Mesendoderm (in vitro differentiated cells): ENCODE measurements at places on chromosomes 6 and 20.

GRCh38 chr20:40607927-40608326 is 81.1 kb downstream of the MAFB start:
- H3K4me3 ChIP-seq: no peak overlapping the region
- no peaks in the 10 kb centered on the region for H3K36me3 ChIP-seq
- peaks cover 4% of the 10 kb centered on the region for H3K4me1 ChIP-seq
- no peaks in the 10 kb centered on the region for H3K27me3 ChIP-seq
- DNase-seq: no peak

- H3K4me3 ChIP-seq: no peak overlapping the region
- DNase-seq: no peak
- H3K36me3 ChIP-seq: no peaks in the 10 kb centered on the region
- H3K27ac ChIP-seq: no peak overlapping the region
- H3K27me3 ChIP-seq: no peaks in the 10 kb centered on the region
- H3K4me1 ChIP-seq: peaks cover 25% of the 10 kb centered on the region
Measured at GRCh38 chr20:654417-654750, 1.4 kb upstream of the SRXN1 start.

GRCh38 chr20:38191654-38192053 is 26.6 kb upstream of the TGM2 start:
- H3K4me3 ChIP-seq: no peak overlapping the region
- no peaks in the 10 kb centered on the region for H3K4me1 ChIP-seq
- no peaks in the 10 kb centered on the region for H3K36me3 ChIP-seq
- H3K27ac ChIP-seq: no peak overlapping the region

GRCh38 chr6:158174514-158174913 is 6.4 kb downstream of the GTF2H5 start:
- H3K4me3 ChIP-seq: no peak overlapping the region
- H3K4me1 ChIP-seq: no peaks in the 10 kb centered on the region
- no peaks in the 10 kb centered on the region for H3K27me3 ChIP-seq
- DNase-seq: no peak
- no peaks in the 10 kb centered on the region for H3K36me3 ChIP-seq

GRCh38 chr20:63939061-63939935 is 16.9 kb downstream of the UCKL1 start:
- no peak for DNase-seq
- H3K4me3 ChIP-seq: no peak overlapping the region
- H3K27me3 ChIP-seq: no peaks in the 10 kb centered on the region
- peaks cover 2% of the 10 kb centered on the region for H3K4me1 ChIP-seq
- H3K27ac ChIP-seq: no peak overlapping the region

- no peaks in the 10 kb centered on the region for H3K4me1 ChIP-seq
- no peak overlapping the region for H3K4me3 ChIP-seq
- H3K27me3 ChIP-seq: no peaks in the 10 kb centered on the region
- H3K36me3 ChIP-seq: no peaks in the 10 kb centered on the region
- no peak for DNase-seq
- no peak overlapping the region for H3K27ac ChIP-seq
Measured at GRCh38 chr6:1705183-1705582, 95.5 kb downstream of the FOXC1 start.

DNA sequence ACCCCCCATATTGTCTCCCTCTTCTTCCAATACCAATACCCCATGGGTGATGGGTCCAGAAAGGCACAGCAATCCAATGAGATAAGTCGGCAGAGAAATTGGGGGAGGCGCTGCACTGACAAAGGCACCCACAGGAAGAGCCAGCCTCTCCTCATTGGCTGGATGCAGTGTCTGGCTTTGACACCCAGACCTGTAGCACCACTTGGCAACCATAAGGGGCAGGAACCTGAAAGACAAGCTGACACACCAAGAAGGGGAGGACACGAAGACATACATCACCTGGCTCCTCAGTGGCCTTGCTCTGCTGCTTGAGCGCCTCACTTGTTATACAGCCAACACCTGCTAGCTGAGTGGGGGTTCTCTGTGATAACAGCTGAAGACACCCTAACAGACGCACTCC is 19.4 kb upstream of the SLC4A11 start:
- no peaks in the 10 kb centered on the region for H3K27me3 ChIP-seq
- H3K4me3 ChIP-seq: no peak overlapping the region
- no peaks in the 10 kb centered on the region for H3K4me1 ChIP-seq
- no peak for DNase-seq

GRCh38 chr6:2962004-2962403 is 9.4 kb downstream of the SERPINB6 start:
- DNase-seq: no peak
- no peaks in the 10 kb centered on the region for H3K4me1 ChIP-seq
- no peak overlapping the region for H3K27ac ChIP-seq
- H3K36me3 ChIP-seq: no peaks in the 10 kb centered on the region
- H3K4me3 ChIP-seq: no peak overlapping the region

GRCh38 chr6:79564636-79565035 is 27.4 kb upstream of the LCA5 start:
- no peak overlapping the region for H3K4me3 ChIP-seq
- peaks cover 3% of the 10 kb centered on the region for H3K4me1 ChIP-seq
- DNase-seq: no peak

DNA sequence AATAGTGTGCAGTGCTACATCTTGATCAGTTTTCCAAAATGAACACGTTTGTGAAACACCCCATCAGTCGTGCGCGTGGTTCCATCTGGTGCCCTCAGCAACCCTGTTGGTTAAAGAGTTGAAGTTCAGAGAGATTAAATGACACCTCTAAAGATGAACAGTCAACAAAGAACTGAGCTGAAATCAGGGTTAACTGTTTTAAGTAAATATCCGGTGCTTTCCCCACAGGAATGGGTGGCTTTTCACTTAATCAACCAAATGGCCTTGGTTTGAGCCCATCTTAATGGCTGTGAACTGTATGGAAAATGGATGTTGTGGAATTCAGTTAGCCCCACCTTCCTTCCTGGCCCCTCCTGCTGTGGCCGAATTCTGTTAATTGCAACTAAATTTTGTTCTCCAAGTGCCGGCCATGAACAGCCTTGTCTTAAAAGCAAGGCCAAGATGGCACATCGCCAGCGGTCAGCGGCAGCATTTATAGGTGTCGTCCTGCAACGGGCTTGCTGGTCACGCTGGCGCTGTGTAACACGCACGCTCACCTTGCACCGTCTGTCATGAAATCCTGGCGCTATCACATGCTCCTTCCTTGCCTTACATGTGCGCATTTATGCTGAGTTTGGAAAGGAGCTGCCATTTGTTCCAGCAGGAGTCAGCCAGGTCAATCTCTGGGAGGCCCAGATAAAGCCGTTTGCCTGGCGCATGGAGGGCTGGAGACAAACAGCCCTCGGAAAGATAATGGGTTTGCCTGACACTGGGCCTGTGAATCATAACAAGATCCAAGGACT is 164.5 kb downstream of the ERMARD start:
- H3K36me3 ChIP-seq: no peaks in the 10 kb centered on the region
- H3K27ac ChIP-seq: no peak overlapping the region
- no peak overlapping the region for H3K4me3 ChIP-seq
- no peaks in the 10 kb centered on the region for H3K4me1 ChIP-seq

- H3K36me3 ChIP-seq: no peaks in the 10 kb centered on the region
- DNase-seq: peak; percentile 69
- H3K4me1 ChIP-seq: peaks cover 18% of the 10 kb centered on the region
- no peak overlapping the region for H3K4me3 ChIP-seq
- no peaks in the 10 kb centered on the region for H3K27me3 ChIP-seq
Measured at GRCh38 chr20:53917145-53918019, 153.0 kb downstream of the BCAS1 start.

- no peak overlapping the region for H3K27ac ChIP-seq
- H3K36me3 ChIP-seq: no peaks in the 10 kb centered on the region
- DNase-seq: no peak
- H3K27me3 ChIP-seq: no peaks in the 10 kb centered on the region
- H3K4me1 ChIP-seq: peaks cover 14% of the 10 kb centered on the region
- no peak overlapping the region for H3K4me3 ChIP-seq
Measured at GRCh38 chr6:90399970-90400369, 103.3 kb upstream of the BACH2 start.

GRCh38 chr6:164014346-164015087 is 600.0 kb downstream of the QKI start:
- no peak for DNase-seq
- no peak overlapping the region for H3K4me3 ChIP-seq
- H3K36me3 ChIP-seq: no peaks in the 10 kb centered on the region
- H3K27me3 ChIP-seq: no peaks in the 10 kb centered on the region

DNA sequence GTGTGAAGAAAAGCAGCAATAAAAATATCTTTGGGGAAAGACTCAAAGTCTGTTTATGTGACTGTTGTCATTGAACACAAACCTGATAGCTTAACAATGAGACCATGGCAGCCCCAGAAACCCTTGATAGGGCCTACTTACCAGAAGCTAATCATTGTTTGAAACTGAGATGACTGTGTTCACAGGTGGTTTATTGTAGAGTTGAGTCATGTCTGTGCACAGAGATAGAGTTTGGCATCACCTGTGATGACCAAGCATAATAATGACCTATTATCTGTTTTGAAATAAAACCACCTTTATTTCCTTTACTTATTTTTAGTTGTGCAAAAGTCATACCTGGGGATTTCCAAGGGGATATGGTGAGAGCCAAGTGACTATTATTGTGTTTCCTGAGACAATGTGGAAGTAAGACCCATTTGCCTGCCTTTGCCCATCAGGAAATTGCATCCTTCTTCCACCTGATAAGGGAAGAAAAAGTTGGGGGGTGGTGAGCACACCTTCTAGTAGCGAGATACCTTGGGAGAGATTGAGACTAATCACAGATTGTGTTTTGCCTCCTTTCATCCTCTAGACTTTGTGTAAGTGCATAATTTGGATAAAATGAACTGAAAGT is 456.9 kb upstream of the JAG1 start:
- no peaks in the 10 kb centered on the region for H3K4me1 ChIP-seq
- H3K4me3 ChIP-seq: no peak overlapping the region
- no peak for DNase-seq
- H3K36me3 ChIP-seq: no peaks in the 10 kb centered on the region
- H3K27ac ChIP-seq: no peak overlapping the region
- H3K27me3 ChIP-seq: no peaks in the 10 kb centered on the region

DNA sequence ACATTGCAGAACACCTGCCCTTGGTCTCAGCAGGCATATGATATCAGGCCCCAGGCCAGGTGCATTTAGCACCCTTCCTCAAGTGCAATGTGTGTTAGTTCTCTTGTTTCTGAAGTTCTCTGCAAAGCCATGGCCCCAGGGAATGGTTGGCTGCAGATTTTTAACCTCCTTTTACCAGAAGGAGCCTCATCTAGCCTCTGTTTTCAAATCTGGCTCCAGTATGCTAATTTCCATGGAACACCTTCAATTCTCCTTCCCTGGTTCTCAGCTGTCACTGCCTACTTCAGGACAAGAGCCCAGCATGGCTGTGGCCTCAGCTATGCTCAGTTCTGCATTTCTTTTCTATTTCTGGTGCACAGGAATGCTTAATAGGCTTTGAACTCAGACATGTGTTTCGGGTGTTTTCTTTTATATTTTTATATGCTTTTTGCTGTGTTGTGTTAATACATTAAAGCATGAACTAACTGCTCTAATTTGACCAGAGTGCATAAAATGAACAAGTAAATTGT is 51.6 kb upstream of the OGFRL1 start:
- H3K36me3 ChIP-seq: no peaks in the 10 kb centered on the region
- no peak overlapping the region for H3K27ac ChIP-seq
- no peak overlapping the region for H3K4me3 ChIP-seq
- no peaks in the 10 kb centered on the region for H3K4me1 ChIP-seq

DNA sequence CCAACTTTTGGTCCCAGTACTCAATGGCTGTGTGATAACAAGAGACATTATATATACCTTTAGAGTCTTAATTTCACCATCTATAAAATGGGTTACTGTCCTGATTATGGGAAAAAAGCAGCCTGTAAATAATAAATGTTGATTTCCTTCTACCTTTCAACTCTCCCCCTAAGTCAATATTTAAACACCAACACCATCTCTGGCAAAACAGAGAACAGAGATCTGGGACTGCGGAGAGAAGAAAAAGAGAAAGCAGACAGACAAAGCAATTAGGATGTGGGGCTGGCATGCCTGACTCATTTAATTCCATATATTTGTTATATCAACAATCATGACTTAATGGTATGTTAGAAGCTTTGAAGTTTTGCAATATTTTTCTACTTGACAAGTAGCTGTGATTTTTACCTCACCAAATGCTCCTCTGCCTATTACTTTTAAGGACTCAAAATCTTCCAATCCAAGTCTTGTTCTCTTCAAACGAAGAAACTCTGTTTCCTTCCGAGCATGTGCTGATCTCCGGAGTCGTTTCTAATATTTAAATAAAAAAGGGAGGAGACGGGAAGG is 23.3 kb downstream of the STK38 start:
- no peak for DNase-seq
- H3K4me1 ChIP-seq: no peaks in the 10 kb centered on the region
- no peaks in the 10 kb centered on the region for H3K27me3 ChIP-seq

- H3K4me3 ChIP-seq: no peak overlapping the region
- no peaks in the 10 kb centered on the region for H3K4me1 ChIP-seq
- no peak overlapping the region for H3K27ac ChIP-seq
- no peaks in the 10 kb centered on the region for H3K27me3 ChIP-seq
- DNase-seq: no peak
Measured at GRCh38 chr6:145906144-145906543, 58.0 kb downstream of the SHPRH start.

DNA sequence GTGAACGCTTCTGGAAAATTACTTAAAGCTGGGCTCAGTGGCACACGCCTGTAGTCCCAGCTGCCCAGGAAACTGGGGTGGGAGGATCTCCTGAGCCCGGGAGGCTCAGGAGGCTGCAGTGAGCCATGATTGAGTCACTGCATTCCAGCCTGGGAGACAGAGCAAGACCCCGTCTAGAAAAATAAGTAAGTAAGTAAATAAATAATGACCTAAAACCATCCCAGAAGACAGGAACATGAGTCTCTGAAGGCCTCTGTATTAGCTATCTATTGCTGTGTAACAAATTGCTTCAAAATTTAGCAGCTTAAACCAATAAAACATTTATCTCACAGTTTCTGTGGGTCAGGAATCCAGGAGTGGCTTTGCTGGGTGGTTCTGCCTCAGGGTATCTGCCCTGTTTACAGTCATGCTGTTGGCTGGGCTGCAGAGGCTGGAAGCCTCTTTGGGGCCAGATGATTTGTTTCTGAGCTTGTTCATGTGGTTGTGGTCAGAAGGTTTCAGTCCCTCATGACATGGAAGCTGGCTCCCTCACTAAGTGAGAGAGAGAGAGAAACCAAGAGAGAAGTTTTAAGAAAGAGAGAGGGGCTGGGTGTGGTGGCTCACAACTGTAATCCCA is 48.4 kb upstream of the NCOA3 start:
- peak; percentile 73 for DNase-seq
- no peak overlapping the region for H3K4me3 ChIP-seq
- H3K27ac ChIP-seq: no peak overlapping the region
- H3K36me3 ChIP-seq: no peaks in the 10 kb centered on the region

GRCh38 chr20:64070244-64070993 is 7.4 kb downstream of the TCEA2 start:
- H3K27ac ChIP-seq: no peak overlapping the region
- H3K36me3 ChIP-seq: no peaks in the 10 kb centered on the region
- H3K4me3 ChIP-seq: no peak overlapping the region
- DNase-seq: no peak
- H3K4me1 ChIP-seq: no peaks in the 10 kb centered on the region

DNA sequence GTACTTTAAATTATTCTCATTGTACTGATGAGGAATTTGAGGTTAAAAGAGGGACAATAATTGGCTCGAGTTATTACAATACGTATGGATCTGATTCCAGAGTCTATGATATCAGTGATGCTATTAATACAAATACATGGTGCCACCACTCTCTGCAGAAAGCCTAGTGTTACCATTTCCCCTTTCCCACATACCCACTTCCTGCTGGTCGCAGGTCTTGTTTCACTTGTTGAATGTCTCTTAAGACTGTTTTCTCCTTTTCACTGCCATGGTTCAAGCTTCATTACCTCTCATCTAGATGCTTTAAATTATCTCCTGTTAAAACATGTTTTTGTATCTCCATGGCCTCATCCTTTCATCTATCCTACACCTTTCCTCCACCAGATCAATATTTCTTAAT is 62.0 kb downstream of the FHL5 start:
- H3K27me3 ChIP-seq: no peaks in the 10 kb centered on the region
- H3K4me3 ChIP-seq: no peak overlapping the region
- no peak for DNase-seq
- H3K36me3 ChIP-seq: no peaks in the 10 kb centered on the region
- H3K27ac ChIP-seq: no peak overlapping the region
